ENCODE measurements at places on chromosomes 2 and 18. TPM values are rescaled to one million over a fixed set of nuclear protein-coding genes. Genes with fewer than 3 reads are reported as not detected.

DNA sequence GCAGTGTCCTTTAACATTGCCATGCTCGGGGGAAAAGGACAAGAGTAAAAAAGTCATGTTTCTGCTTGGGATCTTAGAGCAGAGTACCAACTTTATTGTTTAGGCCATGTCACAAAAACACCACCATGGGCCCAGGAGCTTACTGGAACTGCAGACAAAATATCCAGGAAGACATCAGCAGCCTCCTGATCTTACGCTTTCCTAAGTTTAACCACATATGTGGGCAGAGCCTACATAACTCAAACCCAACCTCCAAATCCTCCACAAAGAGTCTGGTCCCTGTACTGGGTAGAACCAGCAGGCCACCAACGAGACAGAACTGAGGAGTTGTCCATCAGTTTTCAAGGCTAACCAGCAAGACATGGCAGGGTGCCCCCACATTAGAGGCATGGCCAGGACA is 10.3 kb downstream of the GALNT14 start:
- DNase-seq = no peak
- H3K4me1 ChIP-seq = no peaks in the 10 kb centered on the region
- no peaks in the 10 kb centered on the region for H3K27me3 ChIP-seq
- H3K27ac ChIP-seq = no peak overlapping the region
- H3K36me3 ChIP-seq = no peaks in the 10 kb centered on the region
- no peak overlapping the region for H3K4me3 ChIP-seq

GRCh38 chr18:30763902-30764350 is 278.6 kb downstream of the DSC3 start:
- no peak for DNase-seq
- no peaks in the 10 kb centered on the region for H3K36me3 ChIP-seq
- H3K27ac ChIP-seq = no peak overlapping the region
- H3K27me3 ChIP-seq = no peaks in the 10 kb centered on the region

GRCh38 chr2:53969285-53969967 is 1.4 kb downstream of the PSME4 start:
- H3K27me3 ChIP-seq = no peaks in the 10 kb centered on the region
- H3K4me1 ChIP-seq = peaks cover 21% of the 10 kb centered on the region
- H3K36me3 ChIP-seq = peaks cover 5% of the 10 kb centered on the region

DNA sequence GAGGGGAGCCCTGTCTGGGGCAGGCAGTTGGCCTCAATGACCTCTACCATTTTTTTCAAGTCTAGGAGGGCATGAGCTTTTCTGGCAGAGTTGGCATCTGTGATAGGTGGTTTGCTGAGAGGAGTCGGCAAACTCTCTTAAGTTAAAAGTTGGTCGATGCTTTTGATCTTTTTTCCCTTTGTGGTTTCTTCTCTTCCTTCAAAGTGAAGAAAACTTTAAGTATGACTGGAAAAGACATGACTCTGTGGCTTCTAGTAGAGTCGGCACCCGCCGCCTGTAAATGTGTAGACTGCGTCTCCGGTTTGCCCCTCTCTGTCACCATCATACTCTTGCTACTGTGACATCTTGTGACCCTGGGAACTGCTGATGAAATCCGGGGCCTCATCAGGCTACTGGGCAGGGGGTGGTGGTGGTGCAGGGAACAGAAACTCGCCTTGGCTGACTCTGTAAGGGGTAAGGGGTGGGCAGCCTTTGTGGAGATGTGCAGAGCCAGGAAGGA is 21.1 kb downstream of the INPP5D start:
- no peaks in the 10 kb centered on the region for H3K36me3 ChIP-seq
- no peaks in the 10 kb centered on the region for H3K27me3 ChIP-seq
- H3K27ac ChIP-seq = no peak overlapping the region
- H3K4me3 ChIP-seq = no peak overlapping the region

GRCh38 chr2:232207174-232207573 is 171.4 kb upstream of the ALPP start:
- H3K27ac ChIP-seq = no peak overlapping the region
- DNase-seq = no peak
- peaks cover 5% of the 10 kb centered on the region for H3K36me3 ChIP-seq
- H3K4me1 ChIP-seq = no peaks in the 10 kb centered on the region
- no peaks in the 10 kb centered on the region for H3K27me3 ChIP-seq

DNA sequence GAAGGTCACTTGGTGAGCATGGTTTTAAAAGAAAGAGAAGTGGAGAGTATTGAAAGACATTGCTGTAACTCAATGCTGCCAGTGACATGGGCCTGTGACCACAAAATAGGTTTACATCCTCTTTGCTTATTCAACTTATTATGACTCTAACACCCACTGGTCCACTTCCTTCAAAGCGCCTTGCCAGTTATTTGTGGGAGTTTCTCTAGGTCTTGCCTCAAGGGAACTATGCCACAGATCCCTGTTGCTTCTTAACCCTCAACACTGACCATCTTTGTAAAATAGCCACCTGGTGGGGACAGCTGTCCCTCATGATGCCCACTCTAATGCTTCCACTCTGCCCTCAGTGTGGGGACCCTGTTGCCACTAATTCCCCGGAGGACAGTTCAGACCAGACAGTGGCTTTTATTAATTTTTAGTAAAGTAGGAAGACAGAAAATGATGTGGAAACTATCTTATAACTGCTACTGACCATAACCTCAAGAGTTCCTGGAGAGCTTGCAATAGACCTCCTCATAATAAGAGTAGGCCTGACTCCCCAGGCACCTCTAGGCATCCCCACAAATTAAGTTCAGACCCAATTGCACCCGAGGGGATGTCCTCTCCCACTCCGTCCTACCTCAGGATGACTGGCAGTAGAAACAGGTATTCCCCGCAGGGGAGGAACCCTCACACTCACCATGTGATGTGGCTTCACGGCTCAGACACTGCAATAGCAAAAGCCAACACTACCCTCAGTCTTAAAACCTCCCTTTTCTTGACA is 31.3 kb upstream of the SLC25A52 start:
- DNase-seq = no peak
- no peak overlapping the region for H3K27ac ChIP-seq
- H3K4me1 ChIP-seq = no peaks in the 10 kb centered on the region
- no peaks in the 10 kb centered on the region for H3K27me3 ChIP-seq
- no peaks in the 10 kb centered on the region for H3K36me3 ChIP-seq
- no peak overlapping the region for H3K4me3 ChIP-seq

DNA sequence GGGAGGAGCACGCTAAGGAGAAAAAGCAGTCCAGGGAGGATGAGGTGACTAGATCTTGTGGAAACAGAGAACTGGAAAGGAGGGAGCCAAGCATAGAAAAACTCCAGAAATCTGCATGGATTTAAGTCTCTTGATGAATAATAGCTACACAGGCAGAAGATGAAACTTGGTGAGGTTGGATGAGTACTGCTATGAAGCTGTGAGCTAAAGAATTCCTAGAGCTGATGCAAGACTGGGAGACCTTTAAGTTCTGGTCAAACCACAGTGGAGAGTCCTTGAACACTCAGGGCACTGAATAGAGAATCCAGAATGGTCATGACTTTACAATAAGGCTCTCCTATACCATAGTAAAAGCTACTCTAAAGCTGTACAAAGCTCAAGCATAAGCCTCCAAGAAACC is 18.4 kb upstream of the PIEZO2 start:
- H3K36me3 ChIP-seq = no peaks in the 10 kb centered on the region
- no peak for DNase-seq
- no peaks in the 10 kb centered on the region for H3K27me3 ChIP-seq

- H3K36me3 ChIP-seq = no peaks in the 10 kb centered on the region
- no peak overlapping the region for H3K4me3 ChIP-seq
- no peaks in the 10 kb centered on the region for H3K4me1 ChIP-seq
- no peaks in the 10 kb centered on the region for H3K27me3 ChIP-seq
- no peak overlapping the region for H3K27ac ChIP-seq
Measured at GRCh38 chr2:58606799-58607198, 365.7 kb upstream of the FANCL start.

Gene STPG4
- total RNA-seq = not detected

Gene SLC9A2
- not detected for total RNA-seq

Gene ITGA6
- total RNA-seq = 20.2 TPM

Gene SRD5A2
- total RNA-seq = not detected
